ENCODE measurements at places on chromosomes 7 and 10. TPM values are rescaled to one million over a fixed set of nuclear protein-coding genes. Genes with fewer than 3 reads are reported as not detected.

C10orf67 gene
- 0.18 TPM for total RNA-seq

HOXA1 gene
- total RNA-seq = 0.29 TPM

STAMBPL1 gene
- 13.0 TPM for total RNA-seq

PMPCB gene
- total RNA-seq = 58.9 TPM

TMEM236 gene
- total RNA-seq = 1.0 TPM

FUOM gene
- total RNA-seq = 25.0 TPM

VWC2 gene
- total RNA-seq = 9.8 TPM

GIMAP4 gene
- 44.8 TPM for total RNA-seq

KLLN gene
- 0.53 TPM for total RNA-seq

OGDHL gene
- total RNA-seq = 12.1 TPM

CNPY1 gene
- not detected for total RNA-seq

COL28A1 gene
- total RNA-seq = 5.3 TPM

OR2A25 gene
- total RNA-seq = not detected

TAS2R5 gene
- 0.41 TPM for total RNA-seq

LMOD2 gene
- 273 TPM for total RNA-seq

TMEM225B gene
- total RNA-seq = 0.21 TPM

GRCh38 chr7:134122980-134123379 is 4.2 kb upstream of the LRGUK start:
- no peak for DNase-seq

GRCh38 chr7:103307503-103308231 is 10.4 kb downstream of the PMPCB start:
- DNase-seq = no peak

- DNase-seq = no peak
These were observed 386.6 kb upstream of the POM121L12 start for GRCh38 chr7:52648872-52649271.

DNA sequence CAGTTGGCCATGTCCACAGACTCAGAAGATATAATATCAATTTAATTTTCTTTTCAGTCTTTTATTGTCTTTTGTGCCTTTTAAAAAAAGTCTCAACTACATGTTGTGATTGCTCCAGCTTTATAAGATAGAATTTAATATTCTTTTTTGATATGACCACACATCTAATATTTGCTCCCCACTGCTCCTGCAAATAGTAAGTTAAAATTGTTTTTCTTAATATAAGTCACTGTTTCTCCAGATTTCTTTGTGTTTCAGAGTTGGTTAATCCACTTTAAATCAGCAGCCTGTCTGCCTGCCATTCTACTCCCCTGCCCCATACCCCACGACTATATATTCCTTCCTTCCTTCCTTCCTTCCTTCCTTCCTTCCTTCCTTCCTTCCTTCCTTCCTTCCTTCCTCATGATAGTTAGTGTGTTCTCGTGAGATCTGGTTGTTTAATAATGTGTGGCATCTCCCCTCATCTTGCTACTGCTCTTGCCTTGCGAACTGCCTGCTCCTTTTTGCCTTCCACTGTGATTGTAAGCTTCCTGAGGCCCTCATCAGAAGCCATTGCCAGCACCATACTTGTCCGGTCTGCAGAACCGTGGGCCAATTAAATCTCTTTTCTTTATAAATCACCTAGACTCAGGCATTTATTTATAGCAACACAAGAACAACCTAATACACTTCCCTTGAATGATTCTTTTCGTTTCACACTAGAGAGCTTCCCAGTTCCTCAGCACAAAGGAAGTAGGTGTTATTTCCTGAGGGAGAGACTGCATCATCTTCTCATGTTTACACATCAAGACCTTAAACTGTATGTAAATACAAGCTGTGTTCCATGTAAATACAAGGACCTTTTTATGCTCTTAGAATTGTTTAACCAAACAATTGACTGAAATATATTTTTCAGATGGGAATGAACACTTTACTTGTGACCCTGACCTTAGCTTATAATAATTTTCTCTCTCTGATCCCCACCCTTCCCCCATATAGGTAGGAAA is 24.5 kb downstream of the TAS2R16 start:
- DNase-seq = no peak

DNA sequence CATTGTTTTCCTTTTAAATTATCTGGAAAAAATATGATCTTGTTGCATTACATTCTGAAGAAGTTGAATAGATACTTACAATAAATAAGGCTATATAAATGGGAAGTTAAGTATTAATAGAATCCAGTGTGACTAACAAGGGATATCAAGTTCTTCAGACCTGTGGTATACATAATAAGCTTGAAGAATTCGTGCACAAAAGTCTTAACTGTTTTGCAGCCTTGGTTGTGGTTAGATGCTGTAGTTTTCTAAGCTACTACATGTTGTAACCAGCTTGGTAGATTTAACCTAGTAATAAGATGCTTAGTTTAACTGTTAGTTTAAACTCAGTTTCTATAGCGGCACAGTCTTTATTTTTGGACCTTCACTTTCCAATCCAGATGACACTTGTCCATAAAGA is 106.2 kb upstream of the GLCCI1 start:
- no peak for DNase-seq

GRCh38 chr10:121926671-121927317 is 1.0 kb downstream of the ATE1 start:
- no peak for DNase-seq

DNA sequence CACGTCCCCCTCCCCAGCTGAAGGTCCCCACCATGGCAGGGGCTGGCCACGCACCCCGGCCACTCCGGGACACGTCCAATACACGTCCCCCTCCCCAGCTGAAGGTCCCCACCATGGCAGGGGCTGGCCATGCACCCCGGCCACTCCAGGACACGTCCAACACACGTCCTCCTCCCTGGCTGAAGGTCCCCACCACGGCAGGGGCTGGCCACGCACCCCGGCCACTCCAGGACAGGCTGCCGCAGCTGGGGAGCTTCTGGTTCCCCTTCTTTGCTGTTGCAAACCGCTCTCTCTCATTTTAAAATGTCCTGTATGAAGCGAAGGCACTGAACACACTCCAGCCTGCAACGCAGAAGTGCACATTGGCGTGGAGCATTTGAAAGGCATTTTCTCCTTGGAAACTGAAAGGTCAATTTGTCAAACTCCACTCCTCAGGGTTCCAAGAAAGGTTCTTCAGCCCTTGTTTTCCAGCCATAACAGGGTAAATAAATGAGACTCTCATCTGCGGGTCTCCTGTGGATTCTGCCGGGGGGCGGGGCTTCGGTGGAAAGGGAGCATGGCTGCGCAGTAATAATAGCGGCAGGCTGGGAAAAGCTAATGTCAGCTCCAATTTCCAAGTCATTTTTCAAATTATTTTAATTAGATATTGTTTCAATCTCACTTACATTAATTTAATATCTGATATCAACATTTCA is 580.3 kb downstream of the DNAJB6 start:
- DNase-seq = no peak

- peak; percentile 79 for DNase-seq
These were observed 19.3 kb upstream of the ADAMTS14 start for GRCh38 chr10:70652761-70653657.

DNA sequence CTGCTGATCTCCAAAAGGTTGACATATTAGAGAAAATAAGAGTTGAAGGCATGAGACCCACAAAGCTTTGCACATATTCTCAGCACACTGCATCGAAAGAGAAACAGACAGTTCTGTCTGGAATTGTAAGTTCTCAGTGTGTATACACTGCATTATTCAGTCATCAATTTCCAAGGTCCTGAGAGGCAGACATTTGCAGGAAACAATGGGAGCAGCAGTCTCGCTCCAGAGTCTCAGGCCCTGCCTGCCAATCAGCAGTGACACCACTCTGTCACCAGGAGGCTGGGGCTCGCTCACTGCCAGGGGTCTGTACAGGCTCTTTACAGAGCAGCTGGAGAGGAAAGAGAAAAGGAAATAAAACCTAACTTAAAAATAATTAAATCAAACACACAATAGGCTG is 36.3 kb downstream of the JAZF1 start:
- DNase-seq = peak; percentile 38

DNA sequence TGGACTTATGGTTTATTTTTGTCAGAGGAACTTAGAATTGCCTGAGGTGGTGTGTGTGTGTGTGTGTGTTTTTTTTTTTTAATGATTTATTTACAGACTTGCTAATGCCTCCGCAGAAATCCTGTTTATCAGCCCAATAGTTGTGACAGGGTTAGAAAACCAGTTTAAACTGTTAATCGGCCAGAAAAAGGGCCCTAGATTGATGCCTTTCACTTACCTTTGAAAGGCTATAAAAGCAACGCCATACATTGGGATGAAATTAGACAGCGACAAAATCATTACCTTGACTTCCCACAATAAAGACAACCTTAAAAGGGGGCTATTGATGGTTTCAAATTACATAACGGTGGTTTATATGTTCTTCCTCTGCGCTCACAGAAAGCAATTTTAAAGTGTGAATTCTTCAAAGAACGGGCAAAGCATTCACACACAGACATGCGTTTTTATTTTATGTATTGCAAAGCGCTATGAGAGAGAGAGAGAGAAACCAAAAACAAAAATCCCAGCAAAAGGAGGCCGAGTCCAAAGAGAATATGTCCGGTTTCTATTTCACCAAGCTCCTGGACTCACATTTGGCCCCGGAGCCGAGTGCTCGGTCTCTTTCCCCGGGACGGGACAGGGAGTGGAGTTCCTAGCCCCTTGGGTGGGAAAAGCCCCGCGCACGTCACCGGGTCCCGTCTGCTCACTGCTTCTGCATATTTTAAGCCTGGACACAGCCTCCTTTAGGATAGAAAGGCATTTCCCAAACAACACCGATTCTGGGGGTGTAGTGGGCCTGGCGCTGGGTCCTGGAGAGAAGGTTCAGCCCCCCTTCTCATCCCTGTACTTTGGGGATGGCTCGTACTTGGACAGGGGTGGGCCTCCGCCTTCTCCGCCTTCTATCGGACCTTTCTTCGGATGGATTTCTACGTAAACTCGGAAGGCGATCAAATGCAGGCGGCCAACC is 26.8 kb upstream of the VAX1 start:
- DNase-seq = no peak

- no peak for DNase-seq
These were observed 87.9 kb downstream of the VIPR2 start for GRCh38 chr7:159056737-159057136.

DNA sequence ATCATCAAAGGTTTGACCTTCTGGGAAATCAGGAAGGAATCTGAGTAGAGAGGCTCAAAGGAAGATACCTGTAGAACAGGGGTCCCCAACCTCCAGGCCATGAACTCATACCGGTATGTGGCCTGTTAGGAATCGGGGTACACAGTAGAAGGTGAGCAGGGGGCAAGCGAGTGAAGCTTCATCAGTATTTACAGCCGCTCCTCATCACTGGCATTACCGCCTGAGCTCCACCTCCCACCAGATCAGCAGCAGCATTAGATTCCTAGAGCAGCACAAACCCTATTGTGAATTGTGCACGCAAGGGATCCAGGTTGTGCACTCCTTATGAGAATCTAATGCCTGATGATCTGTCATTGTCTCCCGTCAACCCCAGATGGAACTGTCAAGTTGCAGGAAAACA is 158.5 kb upstream of the CACNA2D1 start:
- DNase-seq = no peak

- no peak for DNase-seq
These were observed 116.0 kb upstream of the PFKP start for GRCh38 chr10:2951235-2951835.

- no peak for DNase-seq
These were observed 42.1 kb downstream of the GSDME start for GRCh38 chr7:24715171-24715570.

DNA sequence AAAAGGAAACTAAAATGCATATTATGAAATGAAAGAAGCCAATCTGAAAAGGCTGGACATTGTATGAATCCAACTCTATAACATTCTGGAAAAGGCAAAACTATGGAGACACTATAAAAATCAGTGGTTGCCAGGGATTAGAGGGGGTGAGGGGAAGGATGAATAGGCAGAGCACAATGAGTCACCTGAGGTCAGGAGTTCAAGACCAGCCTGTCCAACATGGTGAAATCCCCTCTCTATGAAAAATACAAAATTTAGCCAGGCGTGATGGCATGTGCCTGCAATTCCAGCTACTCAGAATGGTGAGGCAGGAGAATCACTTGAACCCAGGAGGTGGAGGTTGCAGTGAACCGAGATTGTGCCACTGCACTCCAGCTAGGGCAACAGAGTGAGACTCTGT is 324.8 kb upstream of the PHYHIPL start:
- no peak for DNase-seq

GRCh38 chr10:61410353-61411070 is 42.7 kb downstream of the TMEM26 start:
- DNase-seq = no peak

GRCh38 chr10:69392481-69393000 is 24.2 kb downstream of the TACR2 start:
- DNase-seq = peak; percentile 94

- no peak for DNase-seq
These were observed 92.0 kb upstream of the LRRTM3 start for GRCh38 chr10:66833861-66834260.

DNA sequence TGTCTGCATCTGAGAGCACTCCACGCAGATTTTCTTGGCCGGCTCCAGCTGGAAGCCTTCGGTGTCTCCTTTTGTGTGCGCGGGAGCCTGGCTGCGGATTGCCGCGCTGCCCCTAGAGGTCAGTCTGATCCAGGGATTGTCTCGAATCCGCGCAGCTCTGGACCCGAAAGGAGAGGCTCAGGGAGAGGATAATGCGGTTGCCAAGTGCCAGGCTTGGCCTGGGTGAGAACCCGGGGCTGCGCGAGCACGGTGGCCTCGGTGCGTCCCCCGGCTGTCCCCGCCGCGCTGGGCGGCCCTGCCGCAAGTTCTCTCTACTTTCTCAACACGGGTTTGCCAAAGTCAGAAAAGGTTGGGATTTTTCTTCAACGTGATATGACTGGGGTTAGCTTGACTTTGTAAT is 140.9 kb downstream of the ADCYAP1R1 start:
- peak; percentile 65 for DNase-seq

GRCh38 chr10:117936976-117937375 is 109.8 kb downstream of the RAB11FIP2 start:
- no peak for DNase-seq

Measured in right cardiac atrium (tissue), 5 donors.